NCI-H524 treated with DMSO at 0.1 percent for 48 hours (cell line): ENCODE measurements at places on chromosomes 7 and 10.

- no peak for DNase-seq
Measured at GRCh38 chr10:124724279-124725027, 19.7 kb downstream of the FAM53B start.

GRCh38 chr7:50400114-50400513, 50.0 kb downstream of the FIGNL1 start:
- no peak for DNase-seq

GRCh38 chr10:104332243-104333031, 5.8 kb downstream of the ITPRIP start:
- DNase-seq = no peak

- no peak for DNase-seq
Measured at GRCh38 chr7:97021747-97022490, 2.7 kb downstream of the DLX5 start.

DNA sequence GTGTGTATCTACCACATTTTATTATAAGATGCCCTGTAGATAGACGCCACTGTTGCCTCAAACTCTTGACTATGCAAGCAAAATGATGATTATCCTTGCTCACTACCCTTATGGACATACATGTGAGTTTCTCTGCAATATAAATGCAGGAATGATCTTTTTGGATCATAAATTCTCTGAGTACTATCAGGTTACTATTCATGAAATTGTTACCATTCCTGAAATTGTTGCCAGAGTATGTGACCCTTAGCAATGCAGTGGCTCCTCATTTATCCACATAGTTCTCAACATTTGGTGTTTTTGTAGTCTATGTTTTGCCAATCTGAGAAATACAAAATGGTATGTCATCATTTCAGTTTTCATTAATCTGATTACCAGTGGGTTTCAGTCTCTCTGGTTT, 166.2 kb upstream of the FAM3C start:
- DNase-seq = no peak

GRCh38 chr10:132044803-132045202, 20.9 kb upstream of the JAKMIP3 start:
- no peak for DNase-seq

DNA sequence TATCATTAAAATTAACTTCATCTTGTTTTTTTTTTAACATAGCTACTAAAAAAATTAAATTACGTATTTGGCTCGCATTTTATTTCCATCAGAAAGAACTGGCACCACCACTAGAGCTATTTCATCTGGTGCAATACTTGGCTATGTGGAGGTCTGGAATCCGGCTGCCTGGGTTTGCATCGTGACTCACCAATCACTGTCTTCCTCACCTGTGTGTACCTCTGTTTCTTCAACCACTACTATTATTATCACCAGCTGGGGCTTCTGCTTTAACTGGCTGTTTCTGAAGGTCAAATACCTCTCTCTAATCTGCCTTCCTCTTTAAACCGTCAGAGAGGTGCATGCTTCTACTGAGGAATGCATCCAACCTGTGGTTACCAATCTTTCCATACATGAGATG, 6.5 kb downstream of the WDR91 start:
- no peak for DNase-seq

- DNase-seq = no peak
Measured at GRCh38 chr10:131269776-131270460, 41.6 kb downstream of the TCERG1L start.

GRCh38 chr7:139772115-139772514, 5.7 kb downstream of the HIPK2 start:
- DNase-seq = no peak

DNA sequence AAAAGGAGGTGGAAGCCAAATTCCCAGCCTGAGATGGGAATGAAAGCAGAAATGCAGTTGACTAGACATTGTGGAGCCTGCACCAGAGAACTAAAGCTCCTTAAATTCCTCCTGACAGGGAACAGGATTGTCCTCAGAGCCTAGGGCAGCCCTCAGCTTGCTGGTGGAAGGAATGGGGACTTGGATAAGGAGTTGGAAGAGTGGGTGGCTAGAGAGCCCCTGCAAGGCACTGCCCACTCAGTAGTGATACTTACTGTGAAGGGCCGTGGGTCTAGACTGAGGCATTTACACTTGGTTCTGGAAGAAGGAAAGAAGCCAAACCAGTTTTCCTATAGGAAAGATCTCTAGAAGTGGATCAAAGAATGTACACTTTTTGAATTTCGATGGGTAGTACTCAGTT, 117.6 kb downstream of the PLCE1 start:
- DNase-seq = no peak

DNA sequence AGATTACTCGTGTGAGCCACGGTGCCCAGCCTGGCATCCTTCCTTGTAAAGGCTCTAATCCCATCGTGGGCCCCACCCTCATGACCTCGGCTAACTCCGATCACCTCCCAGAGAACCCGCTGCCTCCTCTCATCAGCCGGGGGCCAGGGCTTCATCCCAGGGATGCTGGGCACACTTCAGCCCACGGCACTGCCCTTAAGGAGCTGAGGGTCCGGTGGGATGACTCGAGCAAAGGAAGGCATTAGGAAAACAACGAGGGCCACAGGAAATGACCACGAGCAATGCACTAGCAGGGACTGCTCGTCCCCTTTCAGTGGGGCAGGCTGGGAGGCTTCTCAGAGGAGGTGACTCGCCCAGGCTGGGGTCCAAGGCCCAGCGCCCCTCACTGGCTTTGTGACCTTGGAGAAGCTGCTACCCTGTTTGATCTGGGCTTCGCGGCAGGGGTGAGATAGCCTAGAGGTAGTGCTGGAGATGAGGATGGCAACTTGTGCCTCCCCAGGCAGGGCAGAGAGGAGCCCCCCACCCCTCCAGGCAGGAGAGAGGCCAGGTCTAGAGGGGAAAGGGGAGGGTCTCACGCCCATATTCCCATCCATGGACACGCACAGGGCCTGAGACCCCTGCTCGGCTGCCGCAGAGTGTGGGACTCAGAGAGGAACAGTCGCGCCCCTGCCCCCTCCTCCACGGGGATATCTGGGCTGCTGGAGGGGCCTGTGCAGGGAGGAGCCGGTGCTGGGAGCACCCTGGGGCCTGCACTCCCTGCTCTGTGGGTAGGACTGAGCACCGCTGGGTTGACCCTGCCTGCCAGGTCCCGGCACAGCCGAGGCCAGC, 26.8 kb downstream of the ELFN1 start:
- no peak for DNase-seq

DNA sequence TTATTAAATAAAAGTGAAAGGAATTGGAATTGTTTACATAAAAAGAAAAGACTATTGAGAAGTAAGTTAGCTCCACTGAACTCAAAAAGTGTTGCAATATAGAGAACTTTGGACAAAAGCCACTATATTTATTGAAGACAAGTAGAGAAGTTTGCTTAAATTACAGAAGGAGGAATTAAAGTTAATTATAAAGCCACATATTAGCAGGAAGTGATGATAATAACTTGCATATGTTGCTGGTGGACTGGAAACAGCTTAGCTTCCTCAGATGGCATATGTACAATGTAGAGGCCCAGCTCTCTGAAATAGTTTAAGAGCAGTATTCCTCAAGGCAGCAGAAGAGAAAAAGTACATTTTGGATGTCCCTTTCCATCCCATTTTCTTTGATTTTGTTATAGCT, 400.7 kb downstream of the GATA3 start:
- no peak for DNase-seq

DNA sequence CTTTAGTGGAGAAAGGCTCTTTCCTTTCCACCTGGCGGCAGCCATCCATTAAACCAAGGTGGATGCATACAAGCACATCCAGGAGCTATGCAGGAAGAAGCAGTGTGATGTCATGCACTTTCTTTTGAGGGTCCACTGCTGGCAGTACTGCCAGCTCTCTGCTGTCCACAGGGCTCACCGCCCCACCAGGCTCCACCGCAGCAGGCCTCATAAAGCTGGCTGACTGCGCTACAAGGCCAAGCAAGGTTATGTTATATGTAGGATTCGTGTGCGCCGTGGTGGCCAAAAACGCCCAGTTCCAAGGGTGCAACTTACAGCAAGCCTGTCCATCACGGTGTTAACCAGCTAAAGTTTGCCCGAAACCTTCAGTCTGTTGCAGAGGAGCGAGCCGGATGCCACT, 37.3 kb upstream of the TRUB1 start:
- no peak for DNase-seq

- no peak for DNase-seq
Measured at GRCh38 chr10:102468683-102469082, 17.3 kb upstream of the C10orf95 start.

DNA sequence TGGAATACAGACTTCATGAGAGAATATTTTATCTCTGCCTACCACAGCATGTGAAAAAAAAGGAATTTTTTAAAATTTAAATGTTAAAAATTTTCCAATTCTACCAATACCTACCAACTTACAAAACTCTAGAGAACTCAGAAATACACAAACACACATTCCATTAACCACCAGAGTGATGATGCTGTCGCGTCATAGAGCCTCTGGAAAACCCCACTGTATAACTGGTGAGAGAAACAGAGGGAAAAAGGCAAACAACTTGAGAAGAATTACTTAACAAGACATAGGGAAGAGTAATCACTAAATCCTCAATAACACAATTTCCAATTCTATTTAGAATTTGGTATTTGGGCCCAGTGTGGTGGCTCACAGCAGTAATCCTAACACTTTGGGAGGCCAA, 6.2 kb upstream of the SPOCK2 start:
- no peak for DNase-seq

DNA sequence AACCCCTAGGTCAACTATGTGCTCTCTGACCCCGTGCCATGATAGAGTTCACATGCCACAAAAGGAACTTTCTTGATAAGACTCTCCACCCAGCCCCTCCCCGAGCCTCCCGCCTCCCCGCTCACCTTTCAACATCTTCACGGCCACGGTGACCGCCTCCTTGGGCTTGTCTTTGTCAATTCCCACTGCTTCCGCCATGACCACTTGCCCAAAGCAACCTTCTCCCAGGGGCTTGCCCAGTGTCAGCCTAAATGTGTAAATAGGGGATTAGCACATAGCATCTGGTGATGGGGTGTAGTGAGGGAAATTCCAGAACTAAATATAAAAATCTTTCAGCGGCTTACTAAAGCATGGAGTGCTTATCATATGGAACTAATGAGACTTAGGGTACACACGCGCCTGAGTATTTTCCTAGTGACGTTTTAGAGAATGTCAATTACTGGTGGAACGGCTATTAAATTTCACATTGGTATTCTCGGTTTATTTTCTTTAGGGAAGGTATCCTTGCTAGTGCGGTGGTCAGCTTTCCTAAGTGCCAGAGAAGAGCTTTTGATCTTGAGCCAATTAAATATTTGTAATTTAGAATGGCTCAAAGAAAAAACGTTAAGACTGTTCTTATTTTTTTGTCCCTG, 97.4 kb downstream of the FGFR2 start:
- DNase-seq = no peak

DNA sequence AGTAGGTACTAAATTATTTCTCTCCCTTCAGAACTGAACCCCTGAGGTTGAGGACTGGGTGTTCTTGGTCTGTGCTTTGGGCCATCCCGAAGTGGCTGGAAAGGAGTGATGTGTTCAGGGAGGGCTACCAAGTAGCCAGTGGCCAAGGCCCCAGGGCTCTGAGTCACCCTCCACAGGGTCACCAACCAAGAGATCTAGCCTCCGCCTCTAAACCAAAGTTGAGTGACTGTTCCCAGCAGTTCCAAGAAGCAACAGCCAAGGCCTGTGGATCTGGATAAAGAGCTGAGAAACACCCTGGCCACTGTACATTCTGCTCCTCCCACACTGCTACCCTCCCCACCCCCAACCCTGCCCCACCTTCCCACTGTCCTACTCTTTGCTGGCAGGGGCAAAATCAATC, 35.5 kb upstream of the KCNMA1 start:
- DNase-seq = no peak

- DNase-seq = no peak
Measured at GRCh38 chr10:91409069-91409868, 875 bp upstream of the HECTD2 start.

DNA sequence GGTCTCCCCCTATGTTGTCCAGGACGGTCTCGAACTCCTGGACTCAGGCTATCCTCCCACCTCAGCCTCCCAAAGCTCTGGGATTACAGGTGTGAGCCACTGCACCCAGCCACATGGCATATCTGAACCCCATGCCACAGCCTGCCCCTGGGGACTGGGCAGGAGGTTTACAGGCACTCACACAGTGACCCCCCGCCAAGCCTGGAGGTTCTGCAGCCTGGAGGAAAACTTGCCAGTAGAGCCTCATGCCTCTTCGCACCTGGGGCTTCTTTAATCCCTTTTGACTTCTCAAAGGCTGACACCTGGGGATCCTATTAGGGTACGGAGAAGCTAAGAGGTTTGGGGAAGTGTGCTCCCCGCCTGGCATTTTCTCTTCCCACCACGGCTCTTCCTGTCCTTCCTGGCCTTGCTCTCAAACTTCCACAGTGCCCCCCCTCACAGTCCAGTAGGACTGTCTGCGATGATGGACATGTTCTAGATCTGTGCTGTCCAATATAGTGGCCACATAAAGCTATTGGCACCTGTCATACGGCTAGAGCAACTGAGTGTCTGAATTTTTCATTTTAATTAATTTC, 11.4 kb upstream of the KCP start:
- DNase-seq = no peak

GRCh38 chr7:54392935-54393334, 149.2 kb upstream of the VSTM2A start:
- DNase-seq = no peak

DNA sequence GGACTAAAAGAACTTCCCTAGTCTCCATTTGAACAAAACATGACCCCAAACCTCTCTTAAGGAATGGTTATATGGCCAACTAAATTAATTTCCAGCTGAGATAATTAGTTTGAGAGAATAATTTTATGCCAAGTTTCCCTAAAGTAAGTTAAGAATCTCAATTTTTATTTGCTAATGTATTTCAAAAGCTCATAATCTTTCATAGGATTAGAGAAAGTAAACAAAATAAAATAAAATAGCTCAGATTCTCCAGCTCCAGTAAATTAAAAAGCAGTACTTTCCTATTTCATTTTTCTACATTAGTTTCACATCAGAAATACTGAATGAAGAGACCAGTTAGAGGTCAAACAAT, 44.4 kb downstream of the ENO4 start:
- DNase-seq = no peak

DNA sequence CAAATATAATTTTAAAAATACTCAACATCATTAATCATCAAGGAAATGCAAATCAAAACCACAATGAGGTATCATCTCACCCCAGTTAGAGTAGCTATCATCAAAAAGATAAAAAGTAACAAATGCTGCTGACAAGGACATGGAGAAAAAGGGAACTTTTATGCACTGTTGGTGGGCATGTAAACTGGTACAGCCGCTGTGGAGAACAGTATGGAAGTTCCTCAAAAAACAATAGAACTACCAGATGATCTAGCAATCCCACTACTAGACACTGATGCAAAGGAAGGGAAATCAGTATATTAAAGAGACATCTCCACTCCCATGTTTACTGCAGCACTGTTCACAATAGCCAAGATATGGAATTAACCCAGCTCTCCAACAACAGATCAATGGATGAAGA, 384.5 kb downstream of the PLXDC2 start:
- DNase-seq = no peak

- DNase-seq = no peak
Measured at GRCh38 chr7:91375378-91375777, 111.1 kb downstream of the FZD1 start.
